ENCODE measurements at places on chromosomes 7 and 10.

DNA sequence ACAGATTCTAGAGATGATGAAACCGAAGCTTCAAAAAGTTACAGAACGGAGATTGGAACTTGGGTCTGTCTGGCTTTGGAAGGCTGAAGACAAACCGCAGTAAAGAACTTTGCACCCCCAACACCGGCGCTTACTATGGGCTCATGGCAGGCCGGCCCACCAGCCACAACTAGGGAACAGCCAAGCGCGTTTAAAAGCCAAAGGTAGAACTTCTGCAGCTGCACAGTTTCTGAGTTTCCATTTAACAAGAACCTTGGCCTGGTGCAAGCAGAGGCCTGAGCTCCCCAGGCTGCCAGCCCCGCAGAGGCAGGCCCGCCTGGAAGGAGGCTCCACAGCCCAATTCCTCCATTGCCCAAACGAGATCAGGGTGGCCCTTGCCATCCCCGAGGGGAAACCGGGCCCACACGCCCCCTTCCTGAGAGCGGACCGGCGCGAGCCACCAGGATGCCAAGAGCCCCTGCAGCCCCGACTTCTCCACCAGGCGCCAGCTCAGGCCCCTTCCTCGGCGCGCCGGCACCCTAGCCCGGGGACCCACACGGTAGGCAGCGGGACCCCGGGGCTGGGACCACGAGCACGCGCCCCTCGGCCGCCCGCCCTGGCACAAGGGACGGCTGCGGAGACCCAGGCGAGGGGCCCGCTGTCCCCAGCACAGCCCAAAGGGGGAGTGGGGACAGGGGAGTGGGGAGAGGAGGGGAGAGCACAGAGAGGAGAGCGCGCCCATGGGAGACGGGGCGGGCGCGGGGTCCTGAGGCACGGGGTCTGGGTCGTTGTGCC lies 566 bp downstream of the MAD1L1 start:
- no peak for DNase-seq
- H3K27ac ChIP-seq, result peak overlapping the region; percentile 57
- no peaks in the 10 kb centered on the region for H3K27me3 ChIP-seq
- H3K4me3 ChIP-seq, result peak overlapping the region; percentile 96

- H3K27ac ChIP-seq, result peak overlapping the region; percentile 88
- peaks cover 23% of the 10 kb centered on the region for H3K4me1 ChIP-seq
- H3K36me3 ChIP-seq, result no peaks in the 10 kb centered on the region
- no peak overlapping the region for H3K4me3 ChIP-seq
Measured at GRCh38 chr7:158811461-158811860, 17.8 kb downstream of the ESYT2 start.

- H3K4me1 ChIP-seq, result peaks cover 37% of the 10 kb centered on the region
- H3K27ac ChIP-seq, result peak overlapping the region; percentile 79
- no peaks in the 10 kb centered on the region for H3K36me3 ChIP-seq
- no peak for DNase-seq
- no peak overlapping the region for H3K4me3 ChIP-seq
Measured at GRCh38 chr7:4722960-4723630, 41.0 kb downstream of the FOXK1 start.

- DNase-seq, result no peak
- H3K27me3 ChIP-seq, result no peaks in the 10 kb centered on the region
- H3K27ac ChIP-seq, result no peak overlapping the region
- no peak overlapping the region for H3K4me3 ChIP-seq
- peaks cover 10% of the 10 kb centered on the region for H3K4me1 ChIP-seq
Measured at GRCh38 chr10:31762316-31762715, 166.3 kb downstream of the ARHGAP12 start.

DNA sequence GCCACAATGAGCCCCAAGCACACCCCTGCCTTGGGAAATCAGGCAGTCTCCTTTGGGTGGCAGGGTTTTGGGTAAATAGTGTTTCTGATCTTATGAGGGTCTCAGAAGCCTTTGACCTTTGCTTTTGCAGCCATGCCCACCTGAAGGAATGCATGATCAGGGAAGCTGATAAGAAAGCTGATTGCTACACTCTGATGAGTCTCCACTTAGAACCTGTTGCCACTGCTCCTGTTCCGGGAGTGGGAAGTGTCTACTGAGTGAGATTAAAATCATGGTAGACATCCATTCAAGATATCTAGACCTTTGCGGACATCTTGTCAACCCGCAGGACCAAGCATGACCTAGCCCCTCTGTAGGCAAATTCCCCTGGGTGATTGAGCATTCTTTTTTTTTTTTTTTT lies 282.6 kb downstream of the SKIDA1 start:
- H3K27me3 ChIP-seq, result no peaks in the 10 kb centered on the region
- no peak overlapping the region for H3K27ac ChIP-seq
- H3K4me1 ChIP-seq, result peaks cover 7% of the 10 kb centered on the region
- H3K36me3 ChIP-seq, result no peaks in the 10 kb centered on the region

DNA sequence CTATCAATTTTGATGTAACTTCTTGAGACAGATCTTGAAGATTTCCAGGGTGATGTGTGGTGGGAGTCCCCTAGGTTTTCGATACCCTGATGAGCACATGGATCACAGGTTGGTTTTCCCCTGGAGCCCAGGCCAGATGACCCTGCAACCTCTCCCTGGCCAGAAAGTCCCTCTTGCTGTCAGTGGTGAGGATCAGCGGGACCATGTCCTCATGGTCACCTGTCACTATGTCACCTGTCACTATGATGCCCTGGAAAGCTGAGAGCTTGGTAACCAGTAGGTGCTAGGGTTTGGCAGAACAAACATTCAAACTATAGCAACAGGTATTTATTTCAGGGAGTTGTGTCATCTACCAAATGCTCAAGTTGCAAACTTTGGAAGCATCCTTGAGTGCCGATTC lies 197.9 kb downstream of the ARHGAP12 start:
- H3K4me1 ChIP-seq, result no peaks in the 10 kb centered on the region
- H3K27me3 ChIP-seq, result no peaks in the 10 kb centered on the region
- H3K27ac ChIP-seq, result no peak overlapping the region
- H3K36me3 ChIP-seq, result no peaks in the 10 kb centered on the region
- no peak for DNase-seq

- no peaks in the 10 kb centered on the region for H3K4me1 ChIP-seq
- no peak overlapping the region for H3K4me3 ChIP-seq
Measured at GRCh38 chr10:82492647-82493046, 617.7 kb downstream of the NRG3 start.

GRCh38 chr7:49797987-49798660 lies 24.7 kb downstream of the VWC2 start:
- H3K4me1 ChIP-seq, result no peaks in the 10 kb centered on the region
- DNase-seq, result no peak
- no peak overlapping the region for H3K4me3 ChIP-seq

DNA sequence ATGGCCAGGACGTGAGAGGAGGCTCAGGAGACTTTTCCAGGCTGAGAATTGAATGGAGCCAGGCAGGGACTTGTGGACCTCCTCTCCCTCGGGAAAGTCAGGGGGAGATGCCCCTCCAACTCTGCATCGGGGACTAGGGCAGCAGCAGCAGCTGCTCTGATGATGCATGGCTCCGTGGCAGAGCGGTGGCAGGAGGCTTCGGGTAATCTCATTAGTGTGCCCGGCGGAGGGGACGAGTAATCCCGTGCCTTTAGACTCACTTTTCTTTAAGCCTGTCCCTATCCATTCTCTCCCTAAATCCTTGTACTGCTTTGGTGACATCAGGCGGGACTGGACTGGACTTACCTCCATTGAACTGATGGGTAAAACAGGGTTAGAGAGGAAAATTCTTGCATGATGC lies 75.1 kb downstream of the ZMIZ1 start:
- no peaks in the 10 kb centered on the region for H3K36me3 ChIP-seq
- H3K27ac ChIP-seq, result no peak overlapping the region
- peaks cover 46% of the 10 kb centered on the region for H3K4me1 ChIP-seq
- DNase-seq, result no peak
- no peak overlapping the region for H3K4me3 ChIP-seq

DNA sequence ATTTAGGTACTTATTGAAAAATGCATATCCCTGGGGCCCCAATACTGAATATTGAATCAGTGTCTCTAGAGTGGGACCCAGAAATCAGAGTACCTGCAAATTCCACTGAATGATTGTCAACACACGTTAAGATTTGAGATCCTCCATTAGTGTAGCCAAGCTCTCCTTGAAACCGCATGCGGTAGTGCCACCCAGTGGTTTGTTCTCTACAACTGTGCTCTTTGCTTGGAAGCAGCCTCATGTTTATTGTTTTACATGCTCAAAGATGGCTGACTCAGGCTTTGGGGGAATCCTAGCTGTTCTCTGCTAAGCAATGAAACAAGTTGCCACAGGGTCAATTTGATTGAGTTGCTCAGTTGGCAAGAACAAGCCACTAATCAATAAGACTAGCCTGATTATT lies 340.2 kb upstream of the CELF2 start:
- H3K27me3 ChIP-seq, result no peaks in the 10 kb centered on the region
- H3K36me3 ChIP-seq, result no peaks in the 10 kb centered on the region
- H3K4me3 ChIP-seq, result no peak overlapping the region
- H3K4me1 ChIP-seq, result no peaks in the 10 kb centered on the region
- DNase-seq, result peak; percentile 83

- no peaks in the 10 kb centered on the region for H3K27me3 ChIP-seq
- no peaks in the 10 kb centered on the region for H3K4me1 ChIP-seq
- no peaks in the 10 kb centered on the region for H3K36me3 ChIP-seq
- no peak overlapping the region for H3K27ac ChIP-seq
Measured at GRCh38 chr7:67729771-67730170, 733.1 kb downstream of the TYW1 start.

DNA sequence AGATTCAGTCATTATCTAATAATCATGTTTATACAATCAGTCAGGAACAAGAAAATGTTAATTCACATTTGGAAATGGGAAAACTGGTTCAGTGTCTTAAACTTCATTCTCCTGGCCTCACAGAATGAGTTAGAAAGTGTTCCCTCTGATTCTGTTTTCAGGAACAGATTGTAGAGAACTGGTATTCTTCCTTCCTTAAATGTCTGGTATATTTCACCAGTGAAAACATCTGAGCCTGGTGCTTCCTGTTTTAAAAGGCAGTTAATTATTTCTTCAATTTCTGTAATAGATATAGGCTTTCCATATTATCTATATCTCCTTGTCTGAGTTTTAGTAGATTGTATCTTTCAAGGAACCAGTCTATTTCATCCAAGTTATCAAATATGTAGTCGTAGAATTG lies 97.1 kb upstream of the TMEM168 start:
- no peaks in the 10 kb centered on the region for H3K4me1 ChIP-seq
- no peaks in the 10 kb centered on the region for H3K27me3 ChIP-seq
- no peak overlapping the region for H3K4me3 ChIP-seq

- H3K4me3 ChIP-seq, result no peak overlapping the region
Measured at GRCh38 chr10:10460451-10460850, 557.2 kb upstream of the CELF2 start.

- DNase-seq, result no peak
- no peaks in the 10 kb centered on the region for H3K27me3 ChIP-seq
- no peak overlapping the region for H3K27ac ChIP-seq
- H3K36me3 ChIP-seq, result no peaks in the 10 kb centered on the region
Measured at GRCh38 chr10:118912961-118913600, 116.4 kb upstream of the NANOS1 start.
